ENCODE measurements at places on chromosomes 16 and 17.

DNA sequence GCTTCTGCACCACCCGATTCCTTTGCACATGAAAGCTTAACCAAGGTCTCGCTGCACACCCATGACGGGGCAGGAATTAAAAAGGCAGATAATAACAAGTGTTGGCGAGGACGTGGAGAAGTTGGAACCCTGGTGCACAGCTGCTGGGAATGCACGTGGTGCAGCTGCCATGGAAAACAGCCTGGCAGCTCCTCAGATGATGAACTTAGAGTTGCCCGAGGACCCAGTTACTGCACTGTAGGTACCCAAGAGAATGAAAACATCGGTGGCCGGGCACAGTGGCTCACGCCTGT lies 211.6 kb upstream of the CIBAR2 start:
- no peak for DNase-seq

DNA sequence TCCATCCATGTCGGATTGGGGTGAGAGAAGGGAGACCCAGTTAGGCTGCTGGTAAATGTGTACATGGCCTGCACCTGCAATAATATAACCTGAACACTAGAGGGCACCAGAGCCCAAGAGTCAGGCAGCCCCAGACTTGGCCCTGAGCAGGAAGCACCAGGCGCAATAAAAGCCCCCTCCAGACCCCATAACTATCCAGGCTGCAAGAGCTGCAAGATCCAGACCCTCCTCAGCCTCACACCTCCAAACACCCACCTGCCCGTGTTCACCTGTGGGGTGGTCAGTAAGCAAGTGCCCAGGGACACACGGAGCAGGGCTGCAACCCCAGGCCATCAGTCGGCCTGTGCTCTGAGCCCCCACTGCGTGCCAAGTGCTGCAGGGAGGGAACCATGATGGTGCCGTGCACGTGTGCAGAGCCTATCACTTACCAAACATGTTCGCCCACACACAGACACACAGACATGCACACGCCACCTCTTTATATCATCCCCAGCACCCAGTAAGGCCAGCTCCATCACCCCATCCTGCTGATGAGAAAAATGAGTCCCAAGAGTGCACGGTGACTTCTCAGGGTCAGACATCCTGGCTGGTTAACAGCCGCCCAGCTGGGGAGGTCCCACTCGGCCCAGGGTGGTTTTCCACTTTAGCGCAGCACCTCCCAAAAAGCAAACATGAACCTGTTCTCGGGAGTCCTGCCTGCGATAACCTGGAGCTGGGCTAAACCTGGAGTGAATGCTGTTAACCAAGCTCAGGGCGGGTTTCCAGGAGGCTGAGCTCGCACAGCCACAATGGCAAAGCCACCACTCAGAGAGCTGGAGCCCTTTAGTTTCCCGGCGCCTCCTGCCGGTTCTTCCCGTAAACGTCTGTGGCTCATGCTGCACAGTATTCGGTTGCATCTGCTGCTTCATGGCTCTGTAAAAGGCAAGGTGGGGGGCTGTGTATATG lies 439.8 kb downstream of the SOX9 start:
- peak; percentile 50 for DNase-seq

- peak; percentile 23 for DNase-seq
Observed at GRCh38 chr17:30095507-30096244, 20.9 kb upstream of the NSRP1 start.

GRCh38 chr17:66573078-66573477 lies 261.8 kb upstream of the CACNG5 start:
- DNase-seq = no peak

DNA sequence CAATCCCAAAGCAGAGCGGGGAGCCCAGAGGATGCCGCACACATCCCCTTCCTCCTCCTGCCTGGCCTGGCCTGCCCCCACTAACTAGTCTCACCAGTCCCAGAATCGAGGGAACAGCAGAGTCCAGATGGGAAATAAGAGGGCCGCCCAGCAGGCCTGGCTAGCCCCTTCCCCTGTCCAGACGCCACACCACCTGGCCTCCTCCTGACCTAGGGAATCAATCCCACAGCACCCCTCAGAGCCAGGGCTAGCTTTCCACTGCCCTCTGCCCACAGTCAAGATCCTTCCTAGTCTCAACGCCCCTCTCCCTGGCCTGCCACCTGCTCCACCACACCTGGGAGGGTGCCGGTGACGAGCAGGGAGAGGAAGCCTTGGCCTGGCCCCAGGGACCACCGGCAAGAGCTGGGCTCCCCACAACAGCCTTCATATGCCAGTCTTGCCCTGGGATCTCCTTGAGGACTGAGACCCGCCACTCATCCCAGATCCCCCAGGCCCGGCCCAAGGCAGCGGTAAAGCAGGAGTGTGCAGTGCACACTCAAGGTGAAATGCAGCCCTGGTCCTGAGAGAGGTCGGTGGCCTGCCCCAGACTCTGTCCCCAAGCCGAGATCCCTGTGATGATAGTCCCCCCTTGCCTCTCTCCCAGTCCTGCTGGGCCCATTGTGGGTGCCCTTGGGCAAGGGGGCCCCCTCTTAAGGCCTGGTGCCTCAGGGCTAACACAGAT lies 27.9 kb downstream of the KATNB1 start:
- no peak for DNase-seq
